ENCODE measurements at places on chromosomes 5 and 9. TPM values are rescaled to one million over a fixed set of nuclear protein-coding genes. Genes with fewer than 3 reads are reported as not detected.
A peak's percentile ranks its signal among the peaks of the same experiment; 100 is the strongest.

The SPINK6 gene
- total RNA-seq, result not detected

DNA sequence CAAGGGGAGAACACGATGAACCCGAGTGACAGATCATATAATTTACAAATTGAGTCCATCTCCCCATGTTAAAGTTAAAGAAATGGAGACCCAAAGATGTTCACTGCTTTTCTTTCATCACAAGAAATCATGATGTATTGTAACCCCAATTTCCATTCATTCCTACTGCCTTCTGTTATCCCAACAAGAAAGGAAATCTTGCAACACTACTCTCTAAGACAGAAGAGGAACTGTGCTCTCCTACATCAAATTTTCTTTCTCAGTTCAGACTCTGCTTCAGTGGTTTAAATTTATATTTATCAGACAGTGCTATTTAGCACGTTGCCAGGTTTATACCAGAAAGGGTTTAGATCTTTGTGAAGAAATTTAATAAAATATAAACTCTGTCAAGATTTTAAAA is 83.8 kb upstream of the RASA1 start:
- no peak for DNase-seq

The GGTA1 gene
- total RNA-seq, result 5.5 TPM

The PCDHGC3 gene
- 42.1 TPM for total RNA-seq

- no peak for DNase-seq
Observed at GRCh38 chr5:157860898-157861890, 2.2 kb upstream of the CLINT1 start.

The HMMR gene
- not detected for total RNA-seq

GRCh38 chr9:36126016-36126730 is 10.4 kb upstream of the GLIPR2 start:
- no peak for DNase-seq

The PTCH1 gene
- total RNA-seq, result 7.1 TPM

DNA sequence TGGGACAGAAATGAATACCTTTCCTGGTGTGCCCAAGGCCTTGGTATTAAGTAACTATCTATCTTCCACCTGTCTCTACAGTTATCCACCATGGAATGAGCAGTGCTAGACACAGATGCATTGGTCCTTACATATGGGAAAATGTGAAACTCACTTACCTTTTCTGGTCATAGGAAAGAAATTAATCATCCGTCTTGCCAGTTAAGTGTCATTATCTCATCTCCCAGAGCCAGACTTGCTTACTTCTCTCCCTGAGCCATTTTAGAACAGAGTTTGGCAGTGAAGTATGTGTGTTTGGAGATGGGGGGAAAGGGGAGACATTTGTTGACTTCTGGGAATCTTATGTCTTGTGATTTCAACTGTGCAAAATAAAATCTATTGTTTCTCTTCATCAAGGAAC is 1211.0 kb upstream of the CDH6 start:
- no peak for DNase-seq

DNA sequence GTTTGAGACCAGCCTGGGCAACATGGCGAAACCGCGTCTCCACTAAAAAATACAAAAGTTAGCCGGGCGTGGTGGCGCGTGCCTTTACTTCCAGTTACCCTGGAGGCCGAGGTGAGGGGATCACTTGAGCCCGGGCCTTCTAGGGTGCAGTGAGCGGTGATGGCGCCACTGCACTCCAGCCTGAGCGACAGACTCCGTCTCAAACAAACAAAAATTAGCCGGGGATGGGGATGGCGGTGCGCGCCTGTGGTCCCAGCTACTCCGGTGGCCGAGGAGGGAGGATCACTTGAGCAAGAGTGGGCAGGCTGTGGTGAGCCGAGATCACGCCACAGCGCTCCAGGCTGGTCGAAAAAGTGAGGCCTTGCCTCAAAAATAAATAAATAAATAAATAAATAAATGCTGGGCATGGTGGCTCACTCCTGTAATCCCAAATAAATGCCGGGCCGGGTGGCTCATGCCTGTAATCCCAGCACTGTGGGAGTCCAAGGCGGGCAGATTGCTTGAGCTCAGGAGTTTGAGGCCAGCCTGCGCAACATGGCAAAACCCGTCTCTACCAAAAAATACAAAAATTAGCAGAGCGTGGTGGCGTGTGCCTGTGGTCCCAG is 16.0 kb upstream of the NSD1 start:
- no peak for DNase-seq

DNA sequence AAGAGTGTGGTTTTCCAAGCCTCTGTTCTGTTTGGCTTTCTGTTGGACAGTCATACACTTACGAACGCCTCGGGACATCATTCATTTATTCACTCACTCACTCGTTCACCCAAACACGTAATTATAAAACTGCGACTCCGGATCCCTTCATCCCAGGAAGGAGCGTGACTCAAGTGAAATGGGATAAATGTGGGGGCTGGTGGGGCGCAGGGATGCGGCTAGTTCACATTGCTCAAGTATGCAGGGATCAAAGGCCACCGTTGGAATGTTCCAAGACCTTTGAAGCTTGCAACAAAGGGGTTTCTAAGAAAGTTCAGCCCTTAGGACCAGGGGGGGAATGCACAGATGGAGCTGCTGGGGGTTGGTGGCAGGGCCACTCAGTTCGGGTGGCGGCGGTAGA is 64.2 kb downstream of the CFAP77 start:
- no peak for DNase-seq

DNA sequence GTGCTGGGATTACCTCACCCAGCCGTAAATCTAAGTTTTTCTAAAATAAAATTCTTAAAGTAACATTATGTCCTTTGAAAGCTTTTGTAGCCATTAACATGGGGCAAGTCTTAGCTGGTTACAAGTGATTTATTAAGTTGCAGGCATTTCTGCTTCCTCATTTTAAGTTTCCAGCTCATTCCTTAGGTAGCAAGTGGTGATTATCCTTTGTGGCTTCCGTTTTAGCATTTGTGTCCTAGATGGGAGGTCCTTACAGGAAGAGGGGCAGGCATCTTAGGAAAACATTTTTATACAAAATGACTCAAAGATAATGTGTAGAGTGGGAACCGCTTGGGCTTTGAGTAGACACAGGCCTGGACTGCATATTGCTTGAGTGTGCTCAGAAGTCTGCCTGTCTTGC is 35.0 kb upstream of the ROPN1L start:
- DNase-seq, result no peak

- no peak for DNase-seq
Observed at GRCh38 chr9:124355039-124355940, 60.0 kb downstream of the PSMB7 start.

DNA sequence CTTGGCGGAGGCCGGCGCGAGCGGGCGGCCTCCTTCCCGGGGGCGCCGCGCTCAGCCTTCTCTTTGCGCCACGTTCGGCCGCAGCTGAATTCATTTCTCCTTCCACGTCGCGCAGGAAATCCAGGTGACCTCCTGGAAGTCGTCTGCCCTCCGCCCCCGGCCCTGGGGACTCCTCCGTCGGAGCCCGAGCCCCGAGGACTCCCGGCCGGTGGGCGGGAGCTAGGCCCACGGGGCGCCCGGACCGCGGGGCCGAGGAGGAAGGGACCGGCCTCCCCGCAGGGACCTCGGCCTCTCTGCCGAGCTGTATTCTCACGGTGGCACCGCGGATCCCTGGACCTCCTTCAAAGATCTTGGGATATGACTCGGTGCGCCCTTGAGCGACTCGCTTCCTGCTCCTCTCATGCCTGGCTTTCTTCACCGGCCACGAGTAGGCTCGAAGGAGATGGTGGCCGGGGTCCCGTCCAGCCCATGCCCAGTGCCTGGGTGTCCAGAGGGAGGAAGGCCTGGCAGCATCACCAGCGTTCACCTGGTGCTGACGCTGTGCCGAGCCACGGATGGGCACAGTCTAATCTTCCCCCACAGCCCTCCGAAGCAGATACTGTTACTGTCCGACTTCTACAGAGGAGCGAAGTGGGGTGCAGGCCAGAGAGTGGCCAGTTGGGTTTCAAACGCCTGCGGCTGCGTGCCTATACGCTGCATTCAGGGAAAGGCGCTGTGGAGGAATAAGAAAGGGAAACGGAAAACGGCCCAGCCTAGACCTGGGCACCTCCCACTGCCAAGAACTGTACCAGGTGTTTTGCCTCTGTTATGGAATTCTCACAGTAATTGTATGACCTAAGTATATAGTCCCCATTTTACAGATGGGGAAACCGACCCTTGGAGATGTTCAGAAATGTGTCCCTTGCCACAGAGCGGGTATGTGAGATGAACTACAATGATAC is 47.3 kb downstream of the PAX5 start:
- no peak for DNase-seq

The ATOSB gene
- total RNA-seq, result 10.5 TPM

The THG1L gene
- 23.5 TPM for total RNA-seq

GRCh38 chr5:170681013-170681433 is 102.5 kb upstream of the GABRP start:
- DNase-seq, result no peak

DNA sequence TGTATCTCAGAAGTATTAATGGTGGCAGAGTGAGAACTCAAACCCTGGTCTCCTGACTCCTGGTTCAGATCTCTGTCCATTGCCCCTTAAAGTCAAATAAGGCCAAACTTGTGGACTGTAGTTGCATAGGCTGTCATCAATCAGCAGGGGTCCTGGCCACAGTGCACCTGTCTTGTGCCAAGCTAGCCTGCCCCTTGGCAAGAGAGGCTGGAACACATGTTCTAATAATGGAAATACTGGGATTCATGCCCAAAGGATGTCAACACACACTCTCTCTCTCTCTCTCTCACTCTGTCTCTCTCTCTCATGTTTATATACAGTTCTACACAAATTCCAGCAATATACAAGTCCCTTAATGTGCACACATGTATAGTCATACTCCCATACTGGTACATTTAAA is 44.3 kb downstream of the GLRA1 start:
- DNase-seq, result no peak

DNA sequence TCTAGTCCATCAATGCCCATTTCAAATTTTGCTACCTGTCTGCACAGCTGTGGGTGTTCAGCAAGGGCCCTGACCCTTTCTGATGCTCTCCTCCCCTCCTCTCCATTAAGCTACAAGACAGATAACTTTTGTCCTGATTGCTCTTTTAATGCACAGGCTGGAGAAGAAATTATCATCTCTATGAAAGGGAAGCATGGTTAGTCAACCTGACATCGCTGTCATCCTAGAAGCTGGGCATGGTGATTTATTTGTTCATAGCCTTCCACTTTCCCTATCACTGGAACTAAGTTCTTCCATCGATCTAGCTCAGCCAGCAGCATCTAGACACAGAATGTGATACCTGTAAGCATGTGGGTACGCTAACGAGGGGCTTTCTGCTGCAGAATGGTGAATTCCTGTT is 50.1 kb downstream of the SLIT3 start:
- DNase-seq, result no peak

DNA sequence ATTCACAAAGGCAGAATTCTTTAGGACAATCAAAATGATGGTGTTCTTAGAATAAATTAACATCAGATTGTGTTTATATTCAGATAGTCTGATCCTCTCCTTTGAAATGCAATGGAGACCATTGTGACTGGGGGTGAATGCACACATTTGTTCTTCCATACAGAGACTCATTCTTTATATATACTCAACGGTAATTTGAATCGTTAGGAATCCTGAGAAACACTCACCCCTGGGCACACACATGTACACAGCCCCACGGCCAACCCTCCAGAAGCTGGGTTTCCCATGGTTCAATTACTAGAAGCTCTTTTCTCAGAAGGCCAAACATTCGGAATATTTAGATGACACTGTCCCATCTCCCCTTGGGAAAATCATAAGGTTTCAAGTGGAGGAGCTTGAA is 57.5 kb upstream of the EPB41L4B start:
- peak; percentile 27 for DNase-seq

- no peak for DNase-seq
Observed at GRCh38 chr9:99732715-99733114, 89.0 kb upstream of the NR4A3 start.

DNA sequence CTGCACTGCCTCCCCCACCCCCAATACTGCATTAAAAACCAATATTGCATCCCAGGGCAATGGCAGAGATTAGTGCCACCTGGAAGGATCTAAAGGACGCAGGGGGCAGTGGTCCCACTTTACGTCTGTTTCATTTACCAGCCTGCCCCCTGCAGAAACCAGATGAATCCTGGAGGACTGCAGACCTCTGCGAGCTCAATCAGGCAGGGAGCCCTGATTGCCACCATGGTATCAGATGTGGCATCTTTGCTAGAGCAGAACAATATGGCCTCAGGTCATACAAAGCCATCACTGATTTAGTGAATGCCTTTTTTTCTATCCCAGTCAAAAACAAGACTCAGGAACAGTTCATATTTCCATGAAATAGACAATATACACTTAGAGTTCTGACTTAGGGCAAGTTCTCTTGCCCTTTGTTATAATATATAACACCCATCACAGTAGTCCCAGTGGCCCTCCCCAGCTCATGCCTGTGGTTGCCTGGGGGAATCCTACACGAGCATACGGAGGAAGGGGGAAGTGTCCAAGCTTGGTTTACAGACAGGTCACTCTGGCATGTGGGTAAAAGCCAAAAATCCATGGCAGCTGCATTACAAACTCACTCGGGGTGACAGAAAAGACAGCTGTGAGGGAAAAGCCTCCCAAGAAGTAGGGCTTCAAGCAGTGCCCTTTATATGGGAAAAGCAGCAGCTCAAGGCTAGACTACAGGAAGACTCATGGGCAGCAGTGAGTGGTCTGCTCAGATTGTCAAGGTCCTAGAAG is 85.1 kb downstream of the MED27 start:
- DNase-seq, result no peak

DNA sequence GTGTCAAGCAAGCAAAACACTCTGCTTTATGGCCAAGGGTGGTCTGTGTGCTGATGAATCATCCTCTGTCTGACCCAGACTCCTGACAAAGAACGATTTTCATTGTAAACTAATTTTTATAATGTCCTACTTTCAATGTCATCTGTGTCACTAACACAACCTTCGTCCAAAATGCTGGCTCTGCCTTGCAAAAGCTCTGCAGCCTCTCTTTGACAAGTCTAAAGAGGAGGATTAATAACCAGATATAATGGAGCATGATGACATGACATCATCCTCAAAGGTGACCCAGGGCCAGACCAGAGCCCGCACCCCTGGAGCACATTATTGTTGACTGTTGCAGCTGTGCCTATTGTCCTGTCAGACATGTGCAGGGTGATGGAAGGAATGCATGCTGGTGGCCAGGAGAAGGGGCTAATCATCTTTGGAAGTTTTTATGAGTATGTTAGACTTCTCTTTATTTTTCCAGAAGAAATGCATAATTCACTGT is 589.4 kb downstream of the NR2F1-AS1 start:
- DNase-seq, result no peak

The PCDHA3 gene
- total RNA-seq, result 1.1 TPM

- no peak for DNase-seq
Observed at GRCh38 chr9:105191508-105192121, 52.8 kb upstream of the SLC44A1 start.

The FAM219A gene
- total RNA-seq, result 9.4 TPM

- DNase-seq, result no peak
Observed at GRCh38 chr5:117999939-118000549, 988.3 kb downstream of the DTWD2 start.

GRCh38 chr5:53453898-53454718 is 26.3 kb upstream of the FST start:
- DNase-seq, result no peak

Data from sigmoid colon (tissue), 7 donors.